ENCODE measurements at places on chromosomes 2 and 18.

DNA sequence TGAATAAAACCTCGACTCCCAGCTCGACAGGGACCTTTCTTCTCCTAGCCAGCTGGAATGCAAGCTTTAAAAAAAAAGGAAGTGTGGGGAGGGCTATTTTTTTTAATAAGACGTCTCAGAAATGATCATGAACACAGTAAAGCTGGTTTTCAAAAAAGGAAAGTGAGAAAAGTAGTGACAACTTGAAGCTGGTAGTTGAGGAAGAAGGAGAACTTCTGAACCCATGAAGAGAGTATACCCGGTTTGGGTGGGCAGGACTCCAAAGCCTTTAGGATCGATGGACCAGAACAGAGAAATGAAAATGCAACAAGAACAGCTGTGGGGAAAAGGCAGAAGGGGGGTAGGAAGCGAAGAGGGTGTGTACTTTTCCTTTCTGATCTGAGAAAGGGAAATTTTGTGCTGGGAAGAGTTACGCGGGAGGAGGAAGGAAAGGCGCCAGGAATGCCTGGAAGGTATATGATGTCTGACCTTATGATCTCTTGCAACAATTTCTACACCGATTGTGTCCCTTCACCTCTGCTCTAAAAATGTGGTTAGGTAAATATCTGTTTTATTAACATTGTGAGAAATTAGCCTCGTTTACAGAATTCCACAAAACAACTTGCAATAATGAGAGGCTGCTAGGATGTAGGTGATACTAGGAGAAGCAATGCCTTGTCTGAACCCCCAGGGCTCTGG lies 22.6 kb upstream of the CYP1B1 start:
- DNase-seq, result no peak

- no peak for DNase-seq
These were observed 376.6 kb upstream of the TRIB2 start for GRCh38 chr2:12340164-12340563.

DNA sequence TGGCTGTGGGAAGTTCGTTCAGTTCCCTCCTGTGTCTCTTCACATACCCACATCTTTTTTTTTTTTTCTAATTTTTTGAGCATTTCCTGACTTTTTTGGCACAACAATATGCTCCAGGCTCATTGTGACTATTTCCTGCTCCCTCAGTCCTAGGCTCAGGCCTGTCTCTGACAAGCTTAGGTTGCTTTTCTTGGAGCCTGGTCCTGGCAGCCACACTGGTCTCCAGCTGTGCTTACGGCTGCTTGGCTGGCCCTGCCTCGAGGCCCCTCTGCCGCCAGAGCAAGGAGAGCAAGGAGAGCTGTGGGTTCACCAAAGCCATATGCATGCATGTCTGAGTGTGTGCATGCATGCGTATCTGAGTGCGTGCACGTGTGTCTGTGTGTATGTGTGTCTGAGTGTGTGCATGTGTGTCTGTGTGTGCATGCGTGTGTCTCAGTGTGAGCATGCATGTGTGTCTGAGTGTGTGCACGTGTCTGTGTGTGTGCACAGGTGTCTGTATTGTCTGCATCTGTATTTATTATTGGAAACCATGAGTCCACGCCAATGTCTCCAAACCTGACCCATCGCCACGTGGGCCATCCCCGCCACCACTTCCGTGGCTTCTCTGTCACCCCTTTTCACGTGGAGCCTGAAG lies 766.1 kb upstream of the SALL3 start:
- no peak for DNase-seq

- no peak for DNase-seq
These were observed 655.4 kb downstream of the GALR1 start for GRCh38 chr18:77905011-77905410.

DNA sequence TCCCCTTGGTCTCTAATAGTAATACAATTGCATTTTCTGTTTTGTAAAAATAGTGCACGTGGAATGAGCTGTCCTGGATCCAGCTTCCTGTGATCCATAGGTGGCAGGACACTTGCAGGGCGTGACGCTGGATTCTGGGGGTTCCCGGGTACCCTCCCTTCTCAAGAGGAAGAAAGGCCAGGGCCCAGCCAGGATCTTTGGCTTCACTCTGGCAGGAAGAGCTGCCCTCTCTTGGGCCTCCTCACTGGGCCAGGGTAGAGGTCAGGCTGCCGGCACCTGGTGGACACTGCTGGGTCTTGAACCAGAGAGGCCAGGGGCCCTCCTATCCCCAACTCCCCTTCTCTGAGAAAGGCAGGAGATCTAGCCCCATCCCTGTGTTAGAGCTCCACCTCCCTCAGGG lies 37.8 kb upstream of the OTOF start:
- DNase-seq, result no peak

- DNase-seq, result no peak
These were observed 157.0 kb upstream of the RND3 start for GRCh38 chr2:150644298-150645067.

- DNase-seq, result no peak
These were observed 140.8 kb downstream of the FAM210A start for GRCh38 chr18:13585379-13586153.

All from activated CD4-positive, alpha-beta T cell treated with anti-CD3 and anti-CD28 coated beads, Interleukin-2, amount 50 U/mL, for 48 hours (primary cell).